ENCODE measurements at places on chromosomes 7 and 10.

DNA sequence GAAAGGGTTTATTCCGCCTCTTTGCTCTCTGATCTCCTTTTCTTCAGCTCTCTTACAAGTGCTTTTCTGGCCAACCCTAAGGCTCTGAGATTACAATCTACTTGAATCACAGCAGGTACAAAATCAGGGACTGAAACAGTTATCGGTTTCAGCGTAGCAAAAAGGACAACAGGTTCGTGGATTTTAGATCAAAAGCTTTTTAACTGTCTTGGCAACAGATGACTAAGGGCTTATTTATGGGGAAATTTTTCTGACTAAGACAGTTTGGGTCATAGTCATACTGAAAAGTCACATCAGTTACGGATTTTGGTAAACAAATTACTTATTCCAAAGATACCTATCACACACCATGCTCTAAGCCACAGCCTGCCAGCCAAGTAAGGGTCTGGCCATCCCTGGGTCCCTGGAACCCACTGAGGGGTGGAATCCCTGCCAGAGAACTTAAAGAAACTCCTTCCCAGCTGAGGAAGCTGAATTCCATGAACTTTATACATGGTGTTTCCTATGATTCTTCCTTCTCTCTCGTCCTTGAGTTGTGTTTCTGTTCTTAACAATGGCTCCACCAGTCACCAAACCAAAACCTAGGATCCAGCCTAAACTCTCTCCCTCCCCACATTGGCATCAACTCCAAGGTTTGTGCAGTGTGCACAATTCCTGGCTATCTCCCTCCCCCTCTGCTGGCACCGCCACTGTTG is 169.3 kb downstream of the FAM107B start:
- DNase-seq = peak; percentile 43

GRCh38 chr10:125159932-125160855 is at the start of gene CTBP2:
TSS of gene CTBP2 (minus strand) at chr10:125160563.
- DNase-seq = peak; percentile 72

GRCh38 chr7:122901250-122901649 is 15.0 kb upstream of the CADPS2 start:
- no peak for DNase-seq

DNA sequence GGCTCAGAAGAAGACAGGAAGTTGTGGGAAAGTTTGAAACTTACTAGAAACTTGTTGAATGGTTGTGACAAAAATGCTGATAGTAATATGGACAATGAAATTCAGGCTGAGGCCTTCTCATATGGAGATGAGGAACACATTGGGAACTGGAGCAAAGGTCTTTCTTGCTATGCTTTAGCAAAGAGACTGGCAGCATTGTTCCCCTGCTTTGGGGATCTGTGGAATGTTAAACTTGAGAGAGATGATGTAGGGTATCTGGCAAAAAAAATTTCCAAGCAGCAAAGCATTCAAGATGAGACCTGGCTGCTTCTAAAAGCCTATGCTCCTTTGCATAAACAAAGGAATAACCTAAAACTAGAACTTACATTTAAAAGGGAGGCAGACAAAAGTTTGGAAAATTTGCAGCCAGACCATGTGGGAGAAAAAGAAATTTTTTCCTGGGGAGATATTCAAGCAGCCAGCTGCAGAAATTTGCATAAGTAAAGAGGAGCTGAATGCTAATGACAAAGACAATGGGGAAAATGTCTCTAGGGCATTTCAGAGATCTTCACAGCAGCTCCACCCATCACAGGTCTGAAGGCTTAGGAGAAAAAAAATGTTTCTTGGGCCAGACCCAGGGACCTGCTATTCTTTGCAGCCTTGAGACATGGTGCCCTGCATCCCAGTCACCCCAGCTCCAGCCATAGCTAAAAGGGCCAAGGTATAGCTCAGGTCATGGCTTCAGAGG is 16.5 kb upstream of the KCND2 start:
- no peak for DNase-seq

Measured in SW480 (cell line).